BE2C (cell line): ENCODE measurements at places on chromosomes 7 and 10.

DNA sequence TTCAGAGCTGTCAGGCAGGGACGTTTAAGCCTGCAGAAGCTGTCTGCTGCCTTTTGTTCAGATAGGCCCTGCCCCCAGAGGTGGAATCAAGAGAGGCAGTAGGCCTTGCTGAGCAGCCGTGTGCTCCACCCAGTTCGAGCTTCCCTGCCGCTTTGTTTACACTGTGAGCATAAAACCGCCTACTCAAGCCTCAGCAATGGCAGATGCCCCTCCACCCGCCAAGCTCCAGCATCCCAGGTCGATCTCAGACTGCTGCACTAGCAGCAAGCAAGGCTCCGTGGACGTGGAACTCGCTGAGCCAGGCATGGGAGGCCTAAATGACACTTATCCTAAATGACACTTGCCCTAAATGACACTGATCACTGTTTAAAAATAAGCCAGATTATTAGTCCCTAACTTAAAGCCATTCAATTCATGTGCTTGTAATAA lies 6.8 kb upstream of the ASB15 start:
- no peak for DNase-seq

GRCh38 chr10:69332278-69333010 lies 54.1 kb downstream of the HK1 start:
- no peak for DNase-seq

- DNase-seq: no peak
These were observed 149.8 kb upstream of the WDR11 start for GRCh38 chr10:120701381-120701780.

GRCh38 chr10:85527616-85528317 lies 838.8 kb downstream of the GRID1 start:
- no peak for DNase-seq

DNA sequence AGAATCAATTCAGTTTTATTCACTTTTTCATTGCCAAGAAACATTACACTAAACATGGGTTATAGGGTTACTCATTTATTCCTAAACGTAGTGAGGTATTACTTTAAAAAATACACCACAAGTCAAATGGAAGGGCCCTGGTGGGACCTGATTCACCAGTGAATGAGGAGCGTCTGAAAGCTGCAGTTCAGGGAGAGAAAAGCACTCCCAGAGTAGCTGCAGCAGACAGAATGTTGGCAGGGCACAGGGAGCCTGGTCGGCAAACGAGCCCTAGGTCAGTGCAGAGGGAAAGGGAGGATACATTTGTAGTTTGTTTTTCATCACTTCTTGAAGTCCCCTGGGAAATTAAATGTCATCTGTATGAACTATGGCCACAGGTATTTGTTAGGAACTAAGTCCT lies 361.7 kb upstream of the ETV1 start:
- peak; percentile 31 for DNase-seq

GRCh38 chr7:48718731-48719378 lies 205.5 kb upstream of the CDC14C start:
- DNase-seq: no peak

GRCh38 chr7:158355456-158356065 lies 232.1 kb downstream of the PTPRN2 start:
- DNase-seq: no peak

DNA sequence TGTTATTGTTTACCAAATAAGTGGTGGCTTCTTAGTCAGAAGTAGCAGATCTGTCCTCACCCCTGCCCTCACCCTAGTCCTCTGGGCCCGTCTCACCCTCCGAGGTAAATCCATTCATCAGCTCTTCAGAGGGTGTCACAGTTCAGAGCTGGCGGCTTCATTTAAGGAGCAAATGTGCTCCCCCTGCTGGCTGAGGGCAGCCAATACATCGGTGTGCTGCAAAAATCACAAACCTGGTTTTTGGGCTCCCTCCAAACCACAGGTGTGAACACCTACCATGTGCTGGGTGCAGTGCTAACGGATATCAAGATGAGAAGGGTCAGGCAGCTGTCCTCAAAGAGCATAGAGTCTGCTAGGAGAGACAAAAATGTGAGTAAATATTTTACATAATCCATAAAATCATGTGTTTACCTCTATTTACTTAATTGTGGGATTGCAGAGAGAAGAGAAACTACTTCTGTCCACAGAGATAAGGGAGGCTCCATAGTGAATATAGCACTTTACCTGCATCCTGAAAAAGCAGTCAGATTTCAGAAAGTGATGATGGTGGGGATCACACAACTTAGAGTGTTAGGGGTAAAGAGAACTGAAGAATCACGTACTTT lies 15.5 kb upstream of the CRTAC1 start:
- DNase-seq: peak; percentile 64

DNA sequence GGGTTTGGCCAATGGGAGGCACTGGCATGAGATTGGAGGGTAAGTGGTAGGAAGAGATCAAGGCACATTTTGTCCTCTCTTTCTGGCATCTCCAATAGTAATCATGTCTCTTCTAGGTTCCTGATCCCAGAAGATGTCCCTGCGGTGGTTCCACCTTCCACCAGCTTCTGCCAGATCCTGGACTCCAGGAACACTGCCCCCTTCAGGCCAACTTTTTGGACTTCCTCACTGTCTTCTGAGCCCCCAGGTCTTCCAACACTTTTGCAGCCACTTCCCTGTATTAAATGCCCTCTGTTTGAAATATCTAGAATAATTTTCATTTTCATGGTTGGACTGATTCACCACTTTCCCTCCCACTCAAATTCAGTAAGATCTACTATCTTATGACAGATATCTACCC lies 60.9 kb downstream of the BAMBI start:
- DNase-seq: peak; percentile 8

GRCh38 chr7:50491209-50491608 lies 41.1 kb upstream of the FIGNL1 start:
- no peak for DNase-seq

- DNase-seq: no peak
These were observed 143.6 kb downstream of the ACTR3B start for GRCh38 chr7:152902870-152903860.

- no peak for DNase-seq
These were observed 5.5 kb downstream of the IL15RA start for GRCh38 chr10:5971886-5972285.

- no peak for DNase-seq
These were observed 13.4 kb downstream of the PRKAG2 start for GRCh38 chr7:151863386-151864079.

DNA sequence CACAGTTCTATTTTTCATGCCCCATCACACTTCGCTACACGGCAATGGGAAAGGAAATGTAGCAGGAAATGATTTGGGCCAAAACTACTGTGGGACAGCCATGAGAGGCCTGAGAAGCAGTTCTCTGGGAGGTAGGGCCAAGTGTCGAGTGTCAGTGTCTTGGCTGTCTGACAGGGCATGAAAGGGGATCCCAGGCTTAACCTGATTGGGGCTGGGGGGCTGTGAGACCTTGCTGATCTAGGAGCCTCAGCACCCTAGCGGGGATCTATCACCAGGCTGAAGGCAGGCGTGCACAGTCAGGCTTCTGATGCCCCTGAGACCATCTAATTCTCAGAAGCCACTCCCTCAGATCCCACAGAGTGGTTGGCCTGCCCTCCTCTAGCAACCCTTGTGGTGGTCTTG lies 58.2 kb upstream of the SLC25A13 start:
- DNase-seq: no peak
